ENCODE measurements at places on chromosomes 7 and 10.

DNA sequence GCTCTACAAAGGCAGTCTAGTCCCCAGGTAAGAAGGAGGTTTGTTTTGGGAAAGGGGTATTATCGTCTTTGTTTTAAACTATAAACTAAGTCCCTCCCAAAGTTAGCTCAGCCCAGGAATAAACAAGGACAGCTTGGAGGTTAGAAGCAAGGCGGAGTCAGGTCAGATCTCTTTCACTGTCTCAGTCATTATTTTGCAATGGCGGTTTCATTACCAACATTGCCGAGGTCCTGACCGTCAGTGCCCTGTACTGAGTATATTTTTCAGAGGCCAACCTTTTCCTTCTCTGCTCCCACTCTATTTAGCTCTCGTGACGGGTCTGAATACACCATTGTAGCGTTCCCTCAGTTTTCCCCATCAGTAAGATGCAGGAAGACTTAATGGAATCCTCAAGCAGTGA, 184.5 kb downstream of the PRKCQ start:
- DNase-seq, result no peak

DNA sequence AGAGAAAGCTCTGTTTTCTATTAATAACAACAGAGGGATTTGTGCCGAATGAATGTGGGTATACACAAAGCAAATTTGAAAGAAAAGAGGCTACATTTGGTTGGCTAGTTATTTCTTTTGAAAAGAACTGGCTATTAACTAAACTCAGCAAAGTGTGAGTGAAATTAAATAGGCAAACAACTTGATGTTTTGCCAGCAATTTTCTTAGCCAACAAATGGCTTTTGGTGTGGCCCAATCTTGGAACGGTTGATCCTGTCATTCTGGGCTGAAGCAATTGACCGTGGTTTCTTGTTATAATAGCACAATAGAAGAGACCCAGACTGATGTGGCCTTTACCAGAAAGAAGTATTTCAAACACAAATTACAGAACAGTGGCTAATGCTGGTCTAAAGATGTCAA, 898.6 kb downstream of the KCNMA1 start:
- DNase-seq, result no peak

GRCh38 chr7:65966146-65966545, 15.9 kb downstream of the GUSB start:
- DNase-seq, result no peak

- peak; percentile 19 for DNase-seq
These were observed 73.8 kb downstream of the RBM20 start for GRCh38 chr10:110717781-110718589.

DNA sequence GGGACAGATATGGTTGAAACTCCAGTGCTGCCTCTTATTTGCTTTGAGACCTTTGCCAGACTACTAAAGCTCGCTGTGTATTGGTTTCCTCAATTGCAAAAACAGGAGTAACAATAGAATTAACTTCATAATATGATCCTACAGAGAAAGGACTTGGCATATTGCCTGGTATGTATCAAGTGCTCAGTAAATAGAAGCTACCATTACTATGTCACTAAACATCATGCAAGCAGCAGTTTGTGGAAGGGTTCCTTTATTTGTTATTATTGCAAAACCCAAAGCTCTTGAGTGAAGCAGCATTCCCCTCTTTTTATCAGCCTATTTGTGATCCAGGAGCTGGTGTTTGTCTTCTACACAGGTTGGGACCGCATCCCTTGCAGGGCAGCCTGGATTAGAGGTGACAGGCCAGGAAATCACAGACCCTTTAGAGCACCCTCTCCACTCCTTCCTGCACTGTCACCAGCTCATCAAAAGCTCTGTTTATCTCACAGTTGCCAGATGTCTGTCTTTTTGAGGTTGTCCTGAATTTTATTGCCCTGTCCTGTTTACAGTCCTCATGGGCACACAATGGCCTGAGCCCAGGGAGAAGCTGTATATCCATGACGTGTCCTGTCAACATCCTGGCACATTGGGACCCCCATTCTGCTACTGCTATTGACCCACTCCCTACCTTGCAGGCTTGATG, 121.5 kb downstream of the SNX10 start:
- DNase-seq, result no peak

- DNase-seq, result no peak
These were observed 61.6 kb upstream of the CAMK1D start for GRCh38 chr10:12287772-12288171.

DNA sequence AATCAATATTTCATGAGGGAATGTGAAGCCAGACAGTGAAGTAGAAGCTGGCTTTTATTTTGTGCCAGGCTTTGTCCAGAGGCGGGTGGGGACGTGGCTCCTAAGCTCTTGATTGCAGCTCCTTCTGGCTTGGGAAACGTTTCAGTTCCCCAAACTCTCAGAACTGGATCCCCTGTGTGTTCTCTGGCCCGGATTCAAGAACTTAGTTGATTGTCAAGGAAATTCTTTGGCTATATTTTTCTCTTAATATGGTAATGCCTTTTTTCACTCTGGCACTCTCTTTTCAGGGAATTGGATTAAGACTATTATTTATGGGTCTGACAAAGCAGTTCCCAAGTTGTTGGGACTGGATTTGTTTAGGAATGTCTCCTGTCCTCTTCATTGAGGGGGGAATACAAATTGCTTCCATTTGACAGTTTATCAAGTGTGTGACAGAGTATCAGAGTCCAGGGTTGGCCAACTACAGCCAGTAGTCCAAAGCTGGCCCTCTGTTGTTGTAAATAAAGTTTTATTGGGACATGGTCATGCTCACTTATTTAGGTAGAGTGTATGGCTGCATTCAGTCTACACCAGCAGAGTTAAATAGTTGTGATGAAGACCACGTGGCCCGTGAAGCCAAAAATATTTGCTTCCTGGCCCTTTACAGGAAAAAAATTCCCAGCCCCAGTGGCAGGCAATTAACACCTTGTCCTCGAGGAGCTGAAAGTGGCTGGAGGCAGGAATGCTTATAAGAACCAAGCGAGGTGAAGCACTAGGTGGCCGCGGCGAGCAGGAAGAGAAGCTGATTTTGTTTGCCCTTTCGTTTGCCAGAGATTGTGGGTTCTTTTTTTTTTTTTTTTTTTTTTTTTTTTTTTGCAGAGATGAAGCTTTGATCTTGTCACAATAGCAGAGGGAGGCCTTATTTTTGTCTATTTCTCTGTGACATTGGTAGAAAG, 34.3 kb downstream of the HTRA1 start:
- no peak for DNase-seq

GRCh38 chr10:89032141-89032891, 41.7 kb downstream of the FAS start:
- DNase-seq, result no peak

DNA sequence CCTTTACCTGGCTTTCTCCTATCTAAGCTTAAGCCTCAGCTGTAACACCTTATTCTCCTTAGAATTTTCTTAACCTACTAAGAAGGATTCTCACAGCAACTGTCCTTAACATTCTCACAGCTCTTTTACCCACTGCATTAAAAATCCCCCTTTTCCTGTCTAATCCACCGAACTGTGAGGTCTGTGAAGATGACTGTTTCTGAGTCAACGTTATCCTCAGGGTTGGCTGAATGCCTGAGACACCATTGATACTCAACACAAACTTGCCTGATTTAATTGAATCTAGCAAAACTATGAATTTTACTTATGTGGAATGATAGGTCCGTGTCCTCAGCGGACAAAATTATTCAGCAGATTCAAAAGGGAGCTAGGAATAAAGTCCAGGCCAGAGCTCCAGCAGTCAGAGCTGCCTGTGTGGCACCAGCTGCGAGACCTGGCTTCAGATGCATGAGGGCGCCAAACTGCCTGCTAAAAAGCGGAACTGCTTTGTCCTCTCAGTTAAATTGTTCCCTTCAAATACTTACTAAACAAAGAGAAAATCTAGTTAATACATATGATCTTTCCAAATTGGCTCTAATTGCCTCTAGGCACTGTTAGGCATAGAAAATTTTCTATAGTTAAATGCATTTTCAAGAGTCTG, 33.4 kb upstream of the VWDE start:
- no peak for DNase-seq

All from GM12891 (cell line).